GM19239 (cell line): ENCODE measurements at places on chromosomes 1 and 21.

- no peak for DNase-seq
Measured at GRCh38 chr1:106675558-106675957, 380.9 kb upstream of the PRMT6 start.

- DNase-seq = peak; percentile 60
Measured at GRCh38 chr21:44485254-44485793, 30.0 kb downstream of the LRRC3 start.

- DNase-seq = no peak
Measured at GRCh38 chr1:217943361-217943760, 312.2 kb downstream of the SPATA17 start.

- DNase-seq = no peak
Measured at GRCh38 chr1:205127646-205128045, 5.9 kb upstream of the RBBP5 start.
